CD4-positive, alpha-beta T cell treated with Interferon alpha-2 for 1 hour (primary cell): ENCODE measurements at places on chromosomes 4 and X.

DNA sequence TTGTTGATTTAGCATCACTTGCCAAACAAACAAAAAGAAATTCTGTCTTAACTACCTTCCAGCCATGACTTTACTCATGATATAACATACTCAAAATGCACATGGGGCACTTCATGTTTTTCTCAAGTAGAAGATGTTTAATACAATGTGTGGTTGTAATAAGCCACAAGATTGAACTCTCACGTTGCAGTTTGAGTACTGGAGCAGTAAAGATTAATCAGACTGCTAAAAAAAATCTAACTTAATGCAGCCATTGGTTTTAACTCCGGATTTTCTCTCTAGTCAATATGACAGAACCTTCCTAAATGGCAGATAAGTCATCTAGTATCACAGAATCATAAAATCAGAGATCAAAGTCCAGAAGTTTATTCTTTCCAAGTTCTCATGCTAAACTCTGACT is 117.9 kb downstream of the SH3KBP1 start:
- no peak for DNase-seq

GRCh38 chr4:967113-968104 is 6.0 kb downstream of the DGKQ start:
- no peak for DNase-seq

- no peak for DNase-seq
Measured at GRCh38 chr4:52995360-52996030, 133.4 kb downstream of the RASL11B start.

GRCh38 chrX:149648932-149649331 is 17.3 kb upstream of the TMEM185A start:
- peak; percentile 7 for DNase-seq

GRCh38 chrX:69024931-69025330 is 140.3 kb downstream of the PJA1 start:
- DNase-seq, result no peak

DNA sequence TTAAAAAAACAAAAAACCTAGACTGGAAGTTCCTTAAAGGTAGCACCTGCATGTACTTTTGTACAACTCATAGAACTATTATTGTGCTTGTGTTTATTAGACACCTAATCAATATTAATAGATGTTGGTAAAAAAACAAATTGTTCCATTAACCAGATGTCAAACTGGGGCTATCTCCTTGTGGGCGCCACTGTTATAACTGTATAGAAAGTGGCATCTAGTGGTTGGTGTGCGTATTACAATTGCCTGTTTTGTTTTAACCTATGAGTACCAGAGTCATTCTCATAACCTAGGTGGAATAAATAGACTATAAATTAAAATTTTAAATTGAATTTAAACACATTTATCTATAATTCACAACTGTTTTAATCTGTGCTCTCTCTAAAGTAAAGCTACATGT is 97.4 kb downstream of the COL4A5 start:
- no peak for DNase-seq
